ENCODE measurements at places on chromosomes 6 and 20.

DNA sequence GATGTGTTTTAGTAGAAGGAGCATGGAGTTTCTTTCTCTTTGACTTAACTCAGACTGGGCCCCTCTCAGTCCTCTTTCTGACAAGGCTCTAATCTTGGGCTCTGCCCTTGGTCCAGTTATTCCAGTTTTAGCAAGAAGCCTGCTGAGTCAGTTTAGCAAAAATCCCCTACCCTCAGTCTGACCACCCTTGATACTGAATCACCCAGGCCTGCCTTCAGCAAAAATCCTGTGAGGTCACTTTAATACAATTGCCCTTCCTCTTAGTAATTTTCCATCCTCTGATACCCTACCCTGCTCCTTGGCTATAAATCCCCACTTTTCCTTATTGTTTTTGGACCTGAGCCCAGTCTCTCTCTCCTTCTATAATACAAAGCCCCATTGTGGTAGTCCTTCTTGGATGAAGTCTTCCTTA is 326.7 kb upstream of the NOX3 start:
- DNase-seq: peak; percentile 20

GRCh38 chr6:13294499-13295069 is 33.8 kb downstream of the TBC1D7 start:
- DNase-seq: peak; percentile 11

GRCh38 chr20:23517719-23518118 is 26.8 kb downstream of the CST8 start:
- DNase-seq: no peak

DNA sequence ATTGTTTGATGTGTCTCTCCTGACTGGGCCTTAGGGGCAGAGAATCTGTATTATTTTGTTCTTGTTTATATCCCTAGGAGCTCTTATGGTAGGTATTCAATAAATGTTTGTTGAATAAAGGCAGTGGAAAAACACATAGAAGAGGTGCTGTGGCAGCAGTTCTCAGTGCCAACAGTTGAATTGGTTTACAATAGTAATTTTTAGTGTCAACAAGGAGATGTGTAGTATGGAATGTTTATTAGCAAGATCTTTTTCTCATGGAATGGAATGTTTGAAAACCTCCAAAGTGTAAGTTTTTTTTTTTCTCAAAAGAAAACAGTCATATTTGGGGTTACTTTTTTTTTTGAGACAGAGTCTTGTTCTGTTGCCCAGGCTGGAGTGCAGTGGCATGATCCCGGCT is 28.0 kb downstream of the ASXL1 start:
- DNase-seq: no peak

- no peak for DNase-seq
Measured at GRCh38 chr6:67880939-67881705, 754.0 kb upstream of the ADGRB3 start.

DNA sequence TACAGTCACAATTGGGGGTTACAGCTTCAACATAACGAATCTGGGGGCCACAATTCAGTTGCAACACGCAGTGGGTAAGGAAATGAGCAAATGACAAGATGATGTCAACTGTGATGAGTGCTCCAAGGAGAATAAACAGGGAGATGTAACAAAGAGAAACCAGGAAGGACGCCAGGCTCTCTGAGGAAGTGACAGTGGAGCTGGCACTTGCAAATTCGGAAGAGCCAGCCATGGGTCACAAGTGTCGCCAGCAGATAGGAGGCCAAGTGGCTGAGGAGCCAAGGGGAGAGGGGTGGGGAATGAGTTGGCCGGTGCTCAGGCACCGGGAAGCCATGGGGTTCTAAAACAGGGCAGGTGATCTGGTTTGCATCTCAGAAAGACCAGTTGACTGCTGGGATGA is 136.4 kb downstream of the EYA2 start:
- DNase-seq: no peak

Measured in femur (tissue), 1 donor.